Endothelial cell (in vitro differentiated cells): ENCODE measurements at places on chromosomes 7 and 10. TPM values are rescaled to one million over a fixed set of nuclear protein-coding genes. Genes with fewer than 3 reads are reported as not detected.
A peak's percentile ranks its signal among the peaks of the same experiment; 100 is the strongest.

DNA sequence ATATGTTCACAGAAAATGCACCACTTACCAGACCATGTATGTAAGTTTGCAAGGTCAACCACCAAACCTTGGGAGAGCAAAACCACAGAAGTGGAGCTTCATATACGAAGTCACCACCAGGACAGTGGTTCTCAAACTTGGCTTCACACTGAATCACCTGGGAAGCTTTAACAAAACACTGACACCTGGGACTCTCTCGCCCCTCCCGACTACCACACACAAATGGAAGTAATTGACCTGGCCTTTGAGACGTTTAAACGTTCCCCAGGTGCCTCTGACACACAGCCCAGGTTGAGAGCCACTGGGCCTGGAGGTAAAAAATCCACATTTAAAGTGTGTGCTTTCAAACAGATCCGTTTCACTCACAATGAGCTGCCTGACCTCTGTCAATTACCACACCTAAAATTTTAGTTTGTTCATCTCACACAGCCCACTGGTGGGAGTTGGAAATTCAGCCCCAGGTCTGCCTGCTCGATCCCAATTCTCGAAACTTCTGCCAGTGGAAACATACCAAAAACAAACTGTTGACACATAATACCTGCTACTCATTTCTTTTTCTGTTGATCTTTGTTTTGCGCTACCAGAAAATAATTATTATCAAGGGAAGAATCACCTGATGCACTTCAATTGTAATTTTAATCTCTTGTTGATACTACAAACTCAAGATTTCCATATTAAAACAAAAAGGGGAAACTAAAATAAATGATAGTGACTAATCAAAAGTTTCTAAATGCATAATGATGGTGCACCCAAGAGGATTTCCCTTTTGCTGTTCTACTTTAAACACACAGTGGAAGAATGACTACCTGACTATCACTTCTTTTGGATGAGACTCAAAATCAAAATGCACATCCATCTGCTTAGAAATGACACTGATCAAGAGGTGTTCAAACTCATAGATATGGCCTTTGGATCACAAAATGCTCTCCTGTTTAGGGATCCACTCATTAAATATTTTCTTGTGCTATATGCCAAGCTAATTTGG, 26.6 kb downstream of the CDNF start:
- no peak overlapping the region for H3K4me3 ChIP-seq
- H3K27ac ChIP-seq: no peak overlapping the region
- H3K4me1 ChIP-seq: peaks cover 13% of the 10 kb centered on the region
- no peak for DNase-seq
- peaks cover 1% of the 10 kb centered on the region for H3K27me3 ChIP-seq

GRCh38 chr7:84722086-84722485, 464.8 kb downstream of the SEMA3D start:
- no peak overlapping the region for H3K4me3 ChIP-seq
- H3K4me1 ChIP-seq: no peaks in the 10 kb centered on the region
- no peaks in the 10 kb centered on the region for H3K36me3 ChIP-seq
- DNase-seq: no peak
- H3K27me3 ChIP-seq: peaks cover 3% of the 10 kb centered on the region
- H3K27ac ChIP-seq: no peak overlapping the region

- H3K27ac ChIP-seq: no peak overlapping the region
- H3K4me3 ChIP-seq: no peak overlapping the region
- no peak for DNase-seq
- H3K4me1 ChIP-seq: no peaks in the 10 kb centered on the region
These were observed 26.6 kb downstream of the REEP3 start for GRCh38 chr10:63547628-63548360.

DNA sequence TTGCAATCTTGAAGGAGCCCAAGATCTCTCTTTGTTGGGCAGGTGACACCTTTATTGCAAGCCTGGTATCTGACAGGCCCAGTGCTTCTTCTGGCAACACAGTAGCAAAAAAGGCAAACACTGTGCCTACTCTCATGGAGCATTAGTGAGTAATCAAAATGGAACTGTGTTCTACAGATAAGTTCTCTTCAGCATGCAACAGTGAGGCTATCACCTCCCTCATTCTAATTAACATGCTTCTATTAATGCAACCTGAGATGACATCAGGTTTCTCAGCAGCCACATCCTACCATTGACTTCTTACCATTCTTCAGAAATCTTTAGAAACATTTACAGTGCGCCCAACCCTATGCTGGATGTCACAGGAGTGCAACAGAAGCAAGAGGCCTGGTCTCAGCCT, 77.9 kb upstream of the KCNMA1 start:
- H3K27ac ChIP-seq: no peak overlapping the region
- H3K4me1 ChIP-seq: peaks cover 10% of the 10 kb centered on the region
- H3K36me3 ChIP-seq: no peaks in the 10 kb centered on the region

DNA sequence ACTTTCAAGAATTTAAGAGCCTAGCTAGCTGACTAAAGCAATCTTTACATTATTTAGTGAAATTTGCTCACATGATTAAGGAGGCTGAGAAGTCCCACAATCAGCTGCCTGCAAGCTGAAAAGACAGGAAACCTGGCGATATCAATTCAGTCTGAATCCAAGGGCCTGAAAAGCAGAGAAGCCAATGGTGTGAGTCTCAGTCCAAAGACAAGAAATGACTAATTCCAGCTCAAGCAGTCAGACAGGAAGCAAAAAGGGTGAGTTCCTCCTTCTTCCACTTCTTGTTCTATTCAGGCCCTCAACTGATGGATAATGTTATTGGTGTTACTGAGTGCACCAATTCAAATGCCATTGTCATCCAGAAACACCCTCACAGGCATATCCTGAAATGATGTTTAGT, 1231.6 kb upstream of the CELF2 start:
- H3K36me3 ChIP-seq: no peaks in the 10 kb centered on the region
- H3K4me1 ChIP-seq: no peaks in the 10 kb centered on the region
- H3K4me3 ChIP-seq: no peak overlapping the region
- H3K27me3 ChIP-seq: no peaks in the 10 kb centered on the region

DNA sequence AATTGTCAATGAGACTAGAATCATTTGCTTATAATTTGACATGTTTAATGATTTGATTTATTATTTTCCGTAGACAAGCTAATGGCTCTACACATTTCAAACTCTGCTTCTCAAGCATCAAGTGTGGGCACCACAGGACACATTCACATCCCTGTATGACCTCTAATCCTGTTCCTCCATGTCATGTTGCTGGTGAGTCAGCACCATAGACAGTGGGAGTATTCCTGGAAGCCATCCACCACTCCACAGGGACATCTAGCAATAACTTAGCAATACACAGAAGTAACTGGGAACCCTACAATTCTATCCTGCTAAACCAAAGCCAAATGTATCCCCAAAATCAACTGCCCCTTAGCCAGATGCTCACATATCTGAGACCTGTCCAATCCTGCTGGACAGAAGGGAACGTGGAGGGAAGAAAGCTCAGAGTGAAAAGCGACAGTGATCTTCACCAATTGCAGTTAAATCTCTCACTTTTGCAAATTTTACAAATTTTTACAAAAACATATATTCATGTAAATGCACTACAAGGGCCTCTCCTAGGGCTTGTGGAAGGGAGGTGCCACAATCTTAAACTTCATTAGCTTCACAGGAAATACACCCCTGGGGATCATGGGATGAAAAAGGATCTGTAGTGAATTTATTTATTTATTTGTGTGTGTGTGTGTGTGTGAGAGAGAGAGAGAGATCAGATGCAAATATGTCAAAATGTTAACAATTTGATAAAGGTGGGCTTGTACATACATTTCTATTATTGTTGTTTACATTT, 126.5 kb downstream of the GFRA1 start:
- no peaks in the 10 kb centered on the region for H3K4me1 ChIP-seq
- DNase-seq: no peak
- H3K4me3 ChIP-seq: no peak overlapping the region
- no peaks in the 10 kb centered on the region for H3K36me3 ChIP-seq
- no peaks in the 10 kb centered on the region for H3K27me3 ChIP-seq

DNA sequence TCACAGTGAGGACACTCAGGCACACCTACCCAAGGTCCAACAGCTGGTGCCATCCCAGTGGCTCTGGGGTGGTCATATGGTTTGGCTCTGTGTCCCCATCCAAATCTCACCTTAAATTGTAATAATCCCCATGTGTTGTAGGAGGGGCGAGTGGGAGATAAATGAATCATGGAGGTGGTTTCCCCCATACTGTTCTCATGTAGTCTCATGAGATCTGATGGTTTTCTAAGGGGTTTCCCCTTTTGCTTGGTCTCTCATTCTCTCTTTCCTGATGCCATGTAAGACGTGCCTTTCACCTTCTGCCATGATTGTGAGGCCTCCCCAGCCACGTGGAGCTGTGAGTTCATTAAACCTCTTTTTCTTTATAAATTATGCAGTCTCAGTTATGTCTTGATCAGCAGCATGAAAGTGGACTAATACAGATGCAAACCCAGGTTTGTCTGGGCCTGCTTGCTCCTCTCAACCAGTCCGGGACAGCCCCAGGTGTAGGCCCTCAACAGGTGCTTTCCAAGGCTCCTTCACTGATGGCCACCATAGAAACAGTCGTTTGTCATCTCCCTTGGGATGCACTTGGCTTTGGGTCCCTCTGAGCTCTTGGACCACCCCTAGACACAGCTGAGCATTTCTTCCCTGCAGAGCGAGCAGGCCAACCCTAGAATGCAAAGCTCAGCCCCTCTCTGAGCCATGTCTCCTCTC, 101.3 kb upstream of the CTBP2 start:
- DNase-seq: no peak
- no peaks in the 10 kb centered on the region for H3K4me1 ChIP-seq
- no peaks in the 10 kb centered on the region for H3K36me3 ChIP-seq
- no peak overlapping the region for H3K4me3 ChIP-seq

GRCh38 chr10:34252111-34252510, 563.0 kb downstream of the PARD3 start:
- no peak overlapping the region for H3K4me3 ChIP-seq
- H3K36me3 ChIP-seq: no peaks in the 10 kb centered on the region
- DNase-seq: no peak
- H3K27me3 ChIP-seq: peaks cover 2% of the 10 kb centered on the region
- peaks cover 32% of the 10 kb centered on the region for H3K4me1 ChIP-seq

GRCh38 chr7:18520450-18521235, 25.1 kb downstream of the HDAC9 start:
- H3K36me3 ChIP-seq: no peaks in the 10 kb centered on the region
- H3K4me3 ChIP-seq: no peak overlapping the region
- H3K4me1 ChIP-seq: no peaks in the 10 kb centered on the region
- H3K27ac ChIP-seq: no peak overlapping the region

DNA sequence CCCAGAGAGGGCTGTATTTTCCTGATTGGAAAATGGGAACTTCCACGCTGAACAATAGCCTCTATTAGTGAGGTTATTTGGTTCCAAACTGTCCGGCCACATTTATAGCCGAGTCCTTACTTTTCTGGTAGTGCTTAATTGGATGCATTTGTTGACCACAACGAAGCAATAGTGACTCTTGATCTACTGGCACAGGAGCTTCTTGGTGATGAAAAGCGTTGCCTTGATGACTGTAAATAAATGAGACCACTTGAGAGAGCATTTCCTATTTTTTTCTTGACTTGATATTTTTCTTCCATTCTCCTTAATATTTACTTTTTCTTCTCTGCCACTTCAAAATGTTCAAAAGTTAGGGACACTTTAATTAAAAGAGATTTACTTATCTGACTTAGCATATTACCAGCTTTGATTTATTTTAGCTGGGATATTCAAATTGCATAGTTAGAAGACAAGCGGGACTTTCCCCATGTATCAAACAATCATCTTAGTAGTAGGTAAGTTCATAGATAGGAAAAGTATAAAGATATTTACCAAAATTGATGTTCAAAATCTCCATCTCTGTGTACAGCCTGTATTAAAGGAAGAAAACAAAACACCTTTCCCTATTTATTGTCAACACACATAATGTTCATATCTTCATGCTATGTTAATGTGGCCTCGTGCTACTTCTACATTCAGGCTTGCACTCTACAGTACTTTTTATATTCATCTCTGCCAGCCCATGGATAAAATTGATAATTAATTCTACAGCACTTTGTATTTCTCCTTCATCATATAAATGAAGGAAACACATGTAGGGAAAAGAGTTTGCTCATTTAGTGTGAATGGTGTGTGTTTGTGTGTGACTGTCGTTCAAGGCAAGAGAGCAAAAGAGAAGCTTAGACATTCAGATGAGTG, 5.1 kb upstream of the SP8 start:
- H3K4me3 ChIP-seq: no peak overlapping the region
- H3K27ac ChIP-seq: no peak overlapping the region
- no peaks in the 10 kb centered on the region for H3K36me3 ChIP-seq
- H3K4me1 ChIP-seq: peaks cover 24% of the 10 kb centered on the region
- peaks cover 25% of the 10 kb centered on the region for H3K27me3 ChIP-seq
- DNase-seq: no peak

- no peak overlapping the region for H3K27ac ChIP-seq
- no peak overlapping the region for H3K4me3 ChIP-seq
These were observed 794.7 kb downstream of the IPMK start for GRCh38 chr10:57472823-57473619.

GRCh38 chr10:118903251-118903650, 126.3 kb upstream of the NANOS1 start:
- H3K4me3 ChIP-seq: no peak overlapping the region
- no peak for DNase-seq
- peaks cover 4% of the 10 kb centered on the region for H3K27me3 ChIP-seq

GRCh38 chr10:132187430-132188138, 836 bp downstream of the DPYSL4 start:
- DNase-seq: peak; percentile 28
- H3K36me3 ChIP-seq: peaks cover 5% of the 10 kb centered on the region
- peaks cover 17% of the 10 kb centered on the region for H3K27me3 ChIP-seq
- H3K4me1 ChIP-seq: peaks cover 3% of the 10 kb centered on the region

- peaks cover 22% of the 10 kb centered on the region for H3K4me1 ChIP-seq
- peaks cover 13% of the 10 kb centered on the region for H3K36me3 ChIP-seq
These were observed 71.0 kb downstream of the SLC25A13 start for GRCh38 chr7:96250776-96251361.

- DNase-seq: no peak
- peak overlapping the region; percentile 54 for H3K4me3 ChIP-seq
- peaks cover 10% of the 10 kb centered on the region for H3K27me3 ChIP-seq
- peaks cover 49% of the 10 kb centered on the region for H3K4me1 ChIP-seq
- H3K36me3 ChIP-seq: no peaks in the 10 kb centered on the region
- no peak overlapping the region for H3K27ac ChIP-seq
These were observed 42.9 kb downstream of the HK1 start for GRCh38 chr10:69321039-69321715.

DNA sequence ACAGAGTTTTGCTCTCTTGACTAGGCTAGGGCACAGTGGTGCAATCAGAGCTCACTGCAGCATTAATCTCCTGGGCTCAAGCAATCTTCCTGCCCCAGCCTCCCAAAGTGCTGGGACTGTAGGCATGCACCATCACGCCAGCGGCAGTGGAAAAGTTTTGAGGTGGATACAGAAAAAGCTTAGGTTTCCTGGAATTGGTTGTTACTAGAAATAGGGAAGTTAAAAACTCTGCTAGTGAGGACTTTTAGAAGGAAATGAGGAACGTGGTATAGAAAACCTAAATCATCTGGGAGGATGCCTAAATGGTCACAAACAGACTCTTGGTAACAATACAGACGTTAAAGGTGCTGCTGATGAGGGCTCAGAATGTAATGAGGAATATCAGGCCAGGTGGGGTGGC, 10.9 kb upstream of the SNX8 start:
- H3K27me3 ChIP-seq: peaks cover 3% of the 10 kb centered on the region
- no peak overlapping the region for H3K27ac ChIP-seq
- H3K36me3 ChIP-seq: no peaks in the 10 kb centered on the region
- DNase-seq: no peak
- no peaks in the 10 kb centered on the region for H3K4me1 ChIP-seq

Gene GSTO2
- 5.9 TPM for total RNA-seq

Gene PKD1L1
- 4.8 TPM for total RNA-seq

Gene FGL2
- not detected for total RNA-seq

Gene TFR2
- 1.0 TPM for total RNA-seq

Gene UNC5B
- 231 TPM for total RNA-seq
